ENCODE measurements at places on chromosomes 2 and 18. TPM values are rescaled to one million over a fixed set of nuclear protein-coding genes. Genes with fewer than 3 reads are reported as not detected.

DNA sequence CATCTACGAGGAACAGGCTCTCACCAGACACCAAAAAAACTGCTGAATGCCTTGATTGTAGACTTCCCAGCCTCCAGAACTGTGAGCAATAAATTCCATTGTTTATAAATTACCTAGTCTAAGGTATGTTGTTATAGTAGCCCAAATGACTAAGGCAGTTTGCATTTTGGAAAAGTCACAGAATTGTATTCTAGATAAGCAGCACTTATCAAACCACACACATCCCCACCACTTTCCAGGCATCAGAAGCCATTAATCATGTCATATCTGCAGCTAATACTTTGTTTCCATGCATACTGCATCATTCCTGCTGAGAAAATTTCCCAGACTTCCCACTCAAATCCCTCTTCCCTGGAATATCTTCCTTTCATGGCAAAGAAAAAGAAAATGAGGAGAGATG lies 187.2 kb downstream of the INO80D start:
- DNase-seq = no peak

GALNT13 gene
- 0.21 TPM for total RNA-seq

SERPINB7 gene
- total RNA-seq = 71.5 TPM

DNA sequence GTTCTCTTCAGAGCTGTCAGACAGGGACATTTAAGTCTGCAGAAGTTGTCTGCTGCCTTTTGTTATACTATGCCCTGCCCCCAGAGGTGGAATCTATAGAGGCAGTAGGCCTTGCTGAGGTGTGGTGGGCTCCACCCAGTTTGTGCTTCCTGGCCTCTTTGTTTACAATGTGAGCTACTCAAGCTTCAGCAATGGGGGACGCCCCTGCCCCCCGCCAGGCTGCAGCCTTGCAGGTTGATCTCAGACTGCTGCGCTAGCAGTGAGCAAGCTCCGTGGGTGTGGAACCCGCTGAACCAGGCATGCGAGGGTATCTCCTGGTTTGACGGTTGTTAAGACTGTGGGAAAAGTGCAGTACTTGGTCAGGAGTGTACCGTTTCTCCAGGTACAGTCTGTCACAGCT lies 24.0 kb upstream of the PAIP2B start:
- no peak for DNase-seq

- no peak for DNase-seq
Measured at GRCh38 chr2:31013301-31013700, 124.9 kb downstream of the GALNT14 start.
